Activated CD4-positive, alpha-beta T cell treated with anti-CD3 and anti-CD28 coated beads, Interleukin-2, amount 10 ng/mL, durations not matched to agents 7 days and 5 days (primary cell): ENCODE measurements at places on chromosomes 2 and 18.

GRCh38 chr2:31446848-31447247 lies 32.3 kb upstream of the XDH start:
- no peaks in the 10 kb centered on the region for H3K4me1 ChIP-seq
- H3K27ac ChIP-seq = no peak overlapping the region
- H3K27me3 ChIP-seq = peaks cover 12% of the 10 kb centered on the region
- H3K4me3 ChIP-seq = no peak overlapping the region
- no peaks in the 10 kb centered on the region for H3K36me3 ChIP-seq

DNA sequence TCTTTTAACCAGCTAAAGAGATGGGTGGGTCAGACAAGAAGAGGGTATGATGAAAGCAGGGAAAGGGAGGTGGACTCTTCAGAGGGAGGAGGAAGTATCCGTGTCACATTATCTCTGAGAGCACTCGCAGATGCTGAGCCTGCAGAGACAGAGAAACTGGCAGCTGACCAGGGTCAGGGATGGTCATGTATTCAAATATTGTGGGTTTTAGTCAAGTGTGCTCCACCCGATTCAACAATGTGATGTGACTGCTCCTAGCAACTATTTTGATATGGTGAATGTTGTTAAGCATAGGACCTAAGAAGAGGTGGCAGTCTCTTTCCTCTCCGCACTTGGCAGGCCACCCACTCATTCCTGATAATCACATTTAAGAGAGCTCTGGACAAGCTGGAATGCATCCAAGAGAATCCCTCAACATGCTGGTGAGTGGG lies 1.3 kb upstream of the CLIP4 start:
- H3K27me3 ChIP-seq = peaks cover 10% of the 10 kb centered on the region
- peak overlapping the region; percentile 86 for H3K4me3 ChIP-seq
- peaks cover 47% of the 10 kb centered on the region for H3K4me1 ChIP-seq
- DNase-seq = no peak

- H3K4me1 ChIP-seq = no peaks in the 10 kb centered on the region
- no peaks in the 10 kb centered on the region for H3K27me3 ChIP-seq
Measured at GRCh38 chr2:137156221-137156844, 391.0 kb downstream of the THSD7B start.

- no peak overlapping the region for H3K4me3 ChIP-seq
- H3K27ac ChIP-seq = no peak overlapping the region
- H3K36me3 ChIP-seq = no peaks in the 10 kb centered on the region
Measured at GRCh38 chr18:55334875-55335274, 253.1 kb downstream of the TCF4 start.

DNA sequence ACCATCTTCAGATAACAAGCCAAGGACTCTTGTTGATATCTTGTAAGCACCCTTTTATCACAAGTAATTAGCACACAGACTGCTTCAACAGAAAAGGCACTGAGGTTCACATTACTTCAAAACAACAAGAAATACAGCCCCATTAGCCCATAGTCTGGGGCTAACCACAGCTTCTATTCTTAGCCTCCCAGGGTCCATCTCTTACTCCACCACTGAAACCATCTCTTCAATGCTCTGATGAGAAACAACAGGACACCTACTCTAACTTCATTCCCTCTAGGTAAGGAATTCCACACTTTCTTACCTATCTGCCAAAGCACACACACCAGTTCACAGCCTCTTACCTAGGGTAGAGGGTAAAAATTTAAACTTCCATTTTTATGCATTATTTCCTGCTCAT lies 26.4 kb upstream of the CYTIP start:
- peaks cover 36% of the 10 kb centered on the region for H3K36me3 ChIP-seq
- DNase-seq = no peak
- H3K27me3 ChIP-seq = no peaks in the 10 kb centered on the region
- peak overlapping the region; percentile 98 for H3K27ac ChIP-seq
- peak overlapping the region; percentile 76 for H3K4me3 ChIP-seq
- peaks cover 90% of the 10 kb centered on the region for H3K4me1 ChIP-seq

GRCh38 chr2:137251045-137251444 lies 485.7 kb downstream of the THSD7B start:
- no peak overlapping the region for H3K27ac ChIP-seq
- H3K27me3 ChIP-seq = no peaks in the 10 kb centered on the region
- H3K36me3 ChIP-seq = no peaks in the 10 kb centered on the region
- H3K4me1 ChIP-seq = no peaks in the 10 kb centered on the region
- no peak overlapping the region for H3K4me3 ChIP-seq

GRCh38 chr2:28413152-28413898 lies 20.7 kb downstream of the FOSL2 start:
- peaks cover 55% of the 10 kb centered on the region for H3K36me3 ChIP-seq
- H3K4me3 ChIP-seq = no peak overlapping the region
- DNase-seq = no peak

- H3K4me3 ChIP-seq = no peak overlapping the region
- no peaks in the 10 kb centered on the region for H3K36me3 ChIP-seq
- H3K4me1 ChIP-seq = peaks cover 5% of the 10 kb centered on the region
- no peak for DNase-seq
Measured at GRCh38 chr2:85950743-85951142, 62.0 kb upstream of the ST3GAL5 start.

GRCh38 chr2:29831560-29831959 lies 89.8 kb downstream of the ALK start:
- H3K4me3 ChIP-seq = no peak overlapping the region
- DNase-seq = no peak
- H3K36me3 ChIP-seq = no peaks in the 10 kb centered on the region

GRCh38 chr18:79844999-79845563 lies 47.3 kb downstream of the KCNG2 start:
- peaks cover 4% of the 10 kb centered on the region for H3K27me3 ChIP-seq
- no peak for DNase-seq
- H3K27ac ChIP-seq = no peak overlapping the region
- H3K4me3 ChIP-seq = no peak overlapping the region
- no peaks in the 10 kb centered on the region for H3K36me3 ChIP-seq
- no peaks in the 10 kb centered on the region for H3K4me1 ChIP-seq

- no peak overlapping the region for H3K27ac ChIP-seq
- no peak overlapping the region for H3K4me3 ChIP-seq
- H3K4me1 ChIP-seq = no peaks in the 10 kb centered on the region
- H3K36me3 ChIP-seq = no peaks in the 10 kb centered on the region
Measured at GRCh38 chr2:229445019-229445418, 173.9 kb upstream of the PID1 start.

DNA sequence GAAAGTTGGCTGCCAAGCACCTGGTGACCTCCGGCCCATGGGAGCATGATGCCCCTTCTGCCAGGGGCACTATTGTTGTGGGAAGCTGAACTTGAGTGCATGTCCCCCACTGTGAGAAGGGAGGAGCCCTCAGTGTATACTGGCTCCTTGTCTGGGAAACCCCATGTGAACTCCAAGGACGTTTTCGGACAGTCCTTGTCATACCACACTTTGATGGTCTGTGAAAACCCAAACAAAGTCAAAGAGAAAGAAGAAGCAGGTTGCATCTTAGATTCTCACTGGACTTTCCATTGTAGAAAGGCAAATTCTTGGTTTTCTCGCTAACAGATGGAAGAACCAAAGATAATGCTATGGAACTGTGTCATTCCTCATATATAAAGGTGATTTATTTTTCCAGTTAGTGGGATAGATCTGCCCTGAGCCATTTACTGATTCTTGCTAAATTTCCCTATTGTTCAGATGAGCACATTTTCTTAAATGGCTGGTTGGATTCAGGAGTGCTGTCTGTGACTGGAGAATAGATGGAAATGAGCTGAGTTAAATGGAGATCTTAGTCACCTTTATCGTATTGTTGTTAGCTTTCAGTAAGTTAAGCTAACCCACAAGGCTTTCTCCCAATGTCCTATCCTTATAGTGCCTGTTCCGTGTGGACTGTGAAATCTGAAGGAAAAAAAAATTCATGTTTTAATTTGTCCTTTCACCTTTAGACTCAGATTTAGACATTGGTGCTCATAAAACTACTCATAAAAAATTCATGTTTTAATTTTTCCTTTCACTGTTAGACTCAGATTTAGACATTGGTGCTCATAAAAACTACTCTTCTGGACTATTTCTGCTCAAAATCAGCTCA lies 166.6 kb downstream of the ACTR3 start:
- H3K27ac ChIP-seq = no peak overlapping the region
- no peaks in the 10 kb centered on the region for H3K4me1 ChIP-seq
- H3K4me3 ChIP-seq = no peak overlapping the region
- peaks cover 16% of the 10 kb centered on the region for H3K27me3 ChIP-seq

DNA sequence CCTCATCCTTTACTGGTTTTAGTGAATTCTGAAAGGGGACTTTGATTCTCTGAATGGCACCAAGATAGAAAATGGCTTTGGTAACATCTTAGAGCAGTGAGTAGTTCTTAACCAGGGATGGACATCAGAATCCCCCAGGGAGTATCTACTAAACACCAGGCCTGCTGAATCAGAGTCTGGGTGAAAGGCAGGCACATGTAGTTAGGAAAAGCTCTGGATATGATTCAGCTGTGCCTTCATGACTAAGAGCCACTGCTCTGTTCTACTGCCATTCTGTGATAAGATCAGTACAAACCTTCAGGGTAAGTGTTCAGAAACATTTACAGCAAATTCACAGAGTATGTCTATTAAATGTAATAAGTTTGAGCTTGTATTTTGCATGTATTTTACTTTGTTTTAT lies 46.2 kb upstream of the B3GNT2 start:
- H3K27me3 ChIP-seq = no peaks in the 10 kb centered on the region
- no peaks in the 10 kb centered on the region for H3K36me3 ChIP-seq
- DNase-seq = no peak
- H3K4me1 ChIP-seq = peaks cover 10% of the 10 kb centered on the region
- no peak overlapping the region for H3K27ac ChIP-seq

DNA sequence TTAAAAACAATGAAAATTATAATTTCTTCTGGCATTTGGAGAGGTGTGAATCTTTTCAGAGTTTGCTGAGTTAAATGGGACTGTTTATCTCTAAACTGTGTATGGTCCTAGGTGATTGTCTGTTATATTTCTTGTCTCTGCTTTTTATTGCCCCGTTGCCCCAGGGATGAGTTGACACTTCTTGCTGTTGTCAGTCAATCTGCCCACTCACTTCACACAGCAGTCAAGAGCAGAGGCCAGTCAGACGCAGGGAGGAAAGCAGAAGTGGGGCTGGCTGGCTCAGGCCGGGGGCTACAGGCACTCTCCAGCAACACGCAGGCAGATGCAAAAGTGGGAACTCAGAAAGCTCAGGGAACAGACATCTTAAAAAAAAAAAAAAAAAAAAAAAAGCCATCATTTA lies 365.2 kb downstream of the CLIP4 start:
- H3K27me3 ChIP-seq = peaks cover 12% of the 10 kb centered on the region
- no peak for DNase-seq
- H3K4me3 ChIP-seq = no peak overlapping the region
- H3K36me3 ChIP-seq = no peaks in the 10 kb centered on the region

GRCh38 chr2:7281231-7282201 lies 364.3 kb downstream of the RNF144A start:
- H3K4me1 ChIP-seq = no peaks in the 10 kb centered on the region
- no peak overlapping the region for H3K27ac ChIP-seq
- no peaks in the 10 kb centered on the region for H3K27me3 ChIP-seq
- DNase-seq = no peak

DNA sequence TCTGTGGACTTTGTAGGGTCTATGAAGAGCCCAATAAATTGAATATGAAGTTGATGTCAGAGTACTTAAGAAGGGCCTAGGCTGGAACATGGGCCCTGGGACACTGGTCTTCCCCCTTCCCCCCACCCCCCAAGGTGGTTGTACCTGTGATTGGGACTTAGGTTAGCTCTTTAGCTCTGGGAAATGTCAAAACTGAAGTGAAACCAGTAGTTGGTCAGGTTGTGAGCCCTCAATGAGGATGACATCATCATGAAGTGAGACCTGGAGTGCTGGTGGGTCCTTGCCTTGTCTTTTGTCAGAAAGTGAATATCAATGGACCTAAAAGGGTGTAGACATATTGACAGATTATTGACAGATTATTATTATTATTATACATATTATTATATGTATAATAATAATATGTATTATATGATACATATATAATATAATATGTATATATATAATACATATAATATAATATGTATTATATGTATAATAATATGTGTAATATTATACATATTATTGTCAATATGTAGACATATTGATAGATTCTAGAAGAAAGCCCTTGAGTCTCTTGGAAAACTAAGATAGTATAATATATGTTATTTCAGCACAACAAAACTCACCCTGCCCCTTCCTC lies 5.4 kb downstream of the MARS2 start:
- no peaks in the 10 kb centered on the region for H3K27me3 ChIP-seq
- H3K27ac ChIP-seq = no peak overlapping the region
- H3K4me1 ChIP-seq = peaks cover 48% of the 10 kb centered on the region
- DNase-seq = no peak
- H3K4me3 ChIP-seq = no peak overlapping the region
- peaks cover 28% of the 10 kb centered on the region for H3K36me3 ChIP-seq

GRCh38 chr18:32779010-32779409 lies 6.2 kb upstream of the KLHL14 start:
- H3K27me3 ChIP-seq = peaks cover 5% of the 10 kb centered on the region
- H3K27ac ChIP-seq = no peak overlapping the region
- H3K4me1 ChIP-seq = no peaks in the 10 kb centered on the region
- H3K36me3 ChIP-seq = no peaks in the 10 kb centered on the region

DNA sequence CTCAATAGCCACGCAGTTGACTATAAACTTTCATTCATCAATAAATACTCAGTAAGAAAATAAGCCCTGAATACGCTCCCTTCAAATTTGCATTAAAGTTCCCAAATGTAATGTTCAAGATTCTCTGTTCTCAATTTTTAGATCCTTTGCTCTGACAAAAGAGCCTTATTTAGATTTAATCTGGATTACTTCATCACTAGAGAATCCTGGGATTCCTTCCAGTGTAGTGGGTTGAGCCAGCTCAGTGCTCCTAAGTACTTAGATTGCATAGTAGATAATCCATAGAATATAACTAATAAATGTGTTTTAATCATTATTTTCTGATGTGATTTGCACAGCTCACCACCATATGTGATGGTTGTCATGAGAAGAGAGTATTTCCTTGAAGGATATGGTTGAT lies 1286.2 kb downstream of the SUCLG1 start:
- no peak overlapping the region for H3K4me3 ChIP-seq
- H3K27me3 ChIP-seq = no peaks in the 10 kb centered on the region
- no peaks in the 10 kb centered on the region for H3K36me3 ChIP-seq
- no peaks in the 10 kb centered on the region for H3K4me1 ChIP-seq

- DNase-seq = no peak
- peaks cover 20% of the 10 kb centered on the region for H3K36me3 ChIP-seq
- no peak overlapping the region for H3K4me3 ChIP-seq
- H3K27me3 ChIP-seq = no peaks in the 10 kb centered on the region
- no peak overlapping the region for H3K27ac ChIP-seq
Measured at GRCh38 chr2:175990099-175990498, 12.0 kb downstream of the LNPK start.

DNA sequence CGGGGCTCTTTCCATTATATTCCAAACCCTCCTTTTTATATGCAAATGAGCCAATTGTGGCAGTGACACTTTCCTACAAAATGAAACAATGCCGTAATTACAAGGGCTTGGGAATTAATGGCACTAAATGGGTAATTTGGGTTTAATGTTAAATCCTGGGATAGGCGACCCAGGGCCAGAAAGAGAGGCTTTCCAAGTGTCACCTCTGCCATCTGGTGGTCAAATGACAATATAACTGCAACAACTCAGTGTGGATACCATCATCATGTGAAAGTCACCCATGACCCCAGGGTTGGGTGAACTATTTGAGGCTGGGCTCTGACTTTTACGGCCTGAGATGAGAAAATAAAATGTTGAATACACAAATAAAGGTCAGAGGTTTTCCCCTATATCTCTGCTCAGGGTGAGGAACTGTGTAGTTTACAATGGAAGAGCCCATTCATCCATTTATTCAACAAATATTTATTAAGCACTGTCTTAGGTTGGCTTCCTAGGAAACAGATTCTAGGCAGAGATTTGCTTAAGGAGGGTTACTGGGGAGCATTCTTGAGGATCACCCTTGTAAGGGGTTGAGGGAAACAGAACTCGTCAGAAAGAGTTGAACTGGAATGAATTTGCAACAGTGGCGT lies 13.6 kb upstream of the THADA start:
- peaks cover 5% of the 10 kb centered on the region for H3K27me3 ChIP-seq
- no peak overlapping the region for H3K4me3 ChIP-seq
- peaks cover 8% of the 10 kb centered on the region for H3K4me1 ChIP-seq
